T-cell (primary cell): ENCODE measurements at places on chromosomes 2 and 18. TPM values are rescaled to one million over a fixed set of nuclear protein-coding genes. Genes with fewer than 3 reads are reported as not detected.

Gene EPB41L3
- 3.8 TPM for total RNA-seq

Gene TMEM247
- total RNA-seq: not detected

Gene NOL4
- not detected for total RNA-seq

Gene PLGLB2
- total RNA-seq: 0.82 TPM

Gene AKAIN1
- total RNA-seq: not detected

Gene TXNDC2
- not detected for total RNA-seq

DNA sequence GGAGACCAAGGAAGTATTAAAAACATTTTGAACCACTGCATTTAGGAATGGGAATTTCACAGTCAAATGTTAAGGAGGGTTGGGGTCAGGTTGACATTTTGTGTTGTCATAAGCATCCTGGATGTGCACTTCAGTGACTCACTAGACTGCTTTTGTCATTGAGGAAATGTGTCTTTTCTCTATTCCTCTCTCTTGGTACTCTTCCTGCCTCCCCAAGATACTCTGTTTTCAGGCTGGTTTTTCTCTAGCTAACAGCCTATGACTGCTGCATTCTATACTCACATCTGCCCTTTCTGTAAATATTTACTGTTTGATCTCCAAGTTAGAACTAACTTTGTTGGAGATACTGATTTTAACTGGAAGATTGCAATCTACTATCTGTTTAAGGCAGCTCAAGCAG, 23.4 kb downstream of the XRCC5 start:
- DNase-seq: no peak

DNA sequence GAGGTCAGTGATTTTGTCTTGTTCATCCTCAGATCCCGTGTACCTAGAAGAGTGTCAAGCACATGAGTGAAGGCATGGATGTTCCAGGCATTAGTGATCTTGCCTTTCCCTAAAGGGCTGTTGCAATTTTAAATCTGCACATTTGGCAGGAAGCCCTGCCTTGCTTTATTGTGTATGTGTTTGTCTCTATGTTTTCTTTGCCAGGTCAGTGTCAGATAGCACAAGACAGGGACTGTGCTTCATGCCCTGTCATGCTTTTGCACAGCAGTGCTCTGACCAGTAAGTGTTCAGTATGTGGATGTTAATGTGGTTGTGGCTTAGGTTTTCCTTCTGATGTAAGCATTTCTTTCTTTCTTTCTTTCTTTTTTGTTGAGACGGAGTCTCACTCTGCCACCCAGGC, 131.5 kb downstream of the RGPD3 start:
- DNase-seq: no peak

- no peak for DNase-seq
These were observed 107.9 kb upstream of the IL1R2 start for GRCh38 chr2:101883860-101884259.

GRCh38 chr2:162256591-162256991, 13.3 kb upstream of the FAP start:
- no peak for DNase-seq

DNA sequence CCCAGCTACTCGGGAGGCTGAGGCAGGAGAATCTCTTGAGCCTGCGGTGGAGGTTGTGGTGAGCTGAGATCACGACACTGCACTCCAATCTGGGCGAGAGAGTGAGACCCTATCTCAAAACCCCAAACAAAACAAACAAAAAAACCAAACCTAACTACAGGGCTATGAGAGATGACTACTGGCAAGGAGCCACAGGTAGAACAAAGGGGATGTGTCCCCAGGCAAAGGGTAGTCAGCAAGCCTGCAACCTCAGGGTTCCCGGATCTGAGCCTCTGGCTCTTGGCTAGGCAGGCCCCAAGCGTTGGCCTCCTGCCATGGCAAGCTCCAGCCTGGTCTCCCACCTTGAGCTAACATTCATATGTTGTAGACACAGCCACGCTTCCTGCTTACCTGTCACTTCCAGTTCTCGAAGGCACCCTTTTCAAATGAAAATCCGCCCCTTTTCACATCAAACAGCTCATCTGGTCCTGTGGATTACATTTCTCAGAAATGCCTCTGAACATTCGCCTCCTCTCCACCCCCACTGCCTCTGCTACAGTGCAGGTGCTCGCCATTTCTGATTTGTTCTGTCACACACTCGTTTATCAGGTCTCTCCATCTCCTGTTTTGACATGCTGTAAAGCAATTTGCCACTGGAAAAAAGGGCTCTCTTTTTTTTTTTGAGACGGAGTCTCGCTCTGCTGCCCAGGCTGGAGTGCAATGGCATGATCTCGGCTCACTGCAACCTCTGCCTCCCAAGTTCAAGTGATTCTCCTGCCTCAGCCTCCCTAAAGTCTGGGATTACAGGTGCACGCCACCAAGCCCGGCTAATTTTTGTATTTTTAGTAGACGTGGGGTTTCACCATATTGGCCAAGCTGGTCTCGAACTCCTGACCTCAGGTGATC, 13.1 kb upstream of the ACTR3 start:
- peak; percentile 57 for DNase-seq

DNA sequence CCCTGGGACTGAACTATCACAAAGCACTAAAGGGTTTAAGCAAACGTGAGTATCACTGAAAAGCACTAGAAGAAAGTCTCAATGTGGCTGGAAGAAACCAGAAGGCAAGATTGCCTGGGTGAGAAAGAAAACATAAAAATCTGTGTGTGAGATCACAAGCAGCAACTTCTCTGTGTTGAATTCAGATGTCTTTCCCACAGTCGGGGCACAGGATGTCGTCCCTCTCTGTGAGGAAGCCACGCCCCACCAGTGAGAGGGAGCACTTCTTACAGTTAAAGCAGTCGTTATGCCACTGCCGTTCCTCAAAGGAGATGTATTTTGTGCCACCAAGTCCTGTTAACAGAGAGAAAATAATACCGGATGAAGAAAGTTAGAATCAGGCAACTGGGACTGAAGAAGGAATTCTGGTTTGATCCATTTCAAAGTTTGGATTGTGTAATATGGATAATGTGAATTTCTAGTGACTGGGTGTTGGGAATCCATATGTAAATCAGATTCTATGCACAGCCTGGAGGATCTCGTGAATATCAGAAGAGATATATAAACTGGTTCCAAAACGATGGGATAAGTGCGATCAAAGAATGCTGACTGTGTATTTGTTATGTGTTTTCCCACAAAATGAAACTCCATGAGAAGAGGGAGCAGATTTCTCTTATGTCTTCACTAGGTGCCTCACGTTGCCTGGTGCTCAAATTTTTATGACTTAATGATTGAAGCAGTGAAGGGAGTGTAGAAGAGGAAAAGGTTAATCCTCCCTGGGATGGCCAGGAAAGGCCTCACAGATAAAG, 24.0 kb downstream of the C2orf49 start:
- peak; percentile 34 for DNase-seq

DNA sequence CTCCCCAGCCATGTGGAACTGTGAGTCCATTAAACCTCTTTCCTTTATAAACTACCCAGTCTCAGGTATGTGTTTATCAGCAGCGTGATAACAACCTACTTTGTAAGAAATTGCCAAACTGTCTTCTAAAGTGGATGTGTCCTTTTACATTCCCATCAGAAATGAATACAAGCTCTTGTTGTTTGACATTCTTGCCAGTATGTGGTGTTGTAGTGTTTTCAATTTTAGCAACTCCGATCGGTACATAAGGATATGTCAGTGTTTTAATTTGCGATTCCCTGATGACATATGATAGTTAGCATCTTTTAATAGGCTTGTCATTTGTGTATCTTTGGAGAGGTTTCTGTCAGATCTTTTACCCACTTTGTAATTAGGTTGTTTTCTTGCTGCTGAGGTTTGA, 1156.3 kb upstream of the CRIM1 start:
- DNase-seq: no peak

DNA sequence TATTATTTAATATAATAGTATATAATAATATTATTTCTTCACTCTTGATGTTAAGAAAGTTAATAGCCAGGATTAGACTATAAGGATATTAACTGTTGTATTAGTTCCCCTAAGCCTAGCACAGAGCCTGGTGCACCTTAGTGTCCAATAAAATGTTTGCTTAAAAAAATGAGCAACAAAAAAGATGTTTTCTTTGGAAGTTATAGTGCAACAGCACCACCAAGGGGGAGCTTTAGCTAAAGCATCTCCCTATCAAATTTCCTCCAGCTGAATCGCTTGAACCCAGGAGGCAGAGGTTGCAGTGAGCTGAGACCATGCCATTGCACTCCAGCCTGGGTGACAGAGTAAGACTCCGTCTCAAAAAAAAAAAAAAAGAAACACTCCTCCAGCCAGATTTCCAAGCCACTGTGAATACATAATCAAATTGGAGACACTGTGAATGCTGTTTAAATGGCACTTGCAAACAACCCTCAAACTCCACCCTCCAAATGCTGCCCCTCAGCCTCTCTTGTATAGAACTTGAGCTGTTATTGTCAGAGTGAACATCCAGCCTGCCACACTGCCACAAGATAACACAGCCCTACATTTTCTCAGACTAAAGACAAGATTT, 221.9 kb downstream of the DYM start:
- DNase-seq: no peak

DNA sequence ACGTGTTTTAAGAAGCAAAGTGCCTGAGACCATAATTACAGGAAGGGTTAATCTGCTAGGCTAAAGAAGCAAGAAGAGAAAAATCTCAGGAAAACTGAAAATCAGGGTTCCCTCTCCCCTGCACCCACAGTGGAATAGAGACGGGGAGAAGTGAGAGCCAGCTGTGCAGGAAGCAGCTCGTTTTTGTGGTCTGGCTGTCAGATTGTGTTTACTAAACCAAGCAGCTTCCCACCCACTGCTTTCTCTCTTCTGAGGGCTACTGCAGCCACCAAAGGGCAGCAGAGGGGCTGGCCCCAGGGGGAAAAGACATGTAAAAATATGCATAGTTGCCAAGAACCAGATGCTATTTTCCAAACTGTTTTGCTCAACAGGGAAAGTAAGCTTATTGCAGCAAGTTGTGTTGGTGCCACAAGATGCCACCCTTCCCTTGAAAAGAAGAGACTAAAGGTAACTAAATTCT, 72.6 kb upstream of the THUMPD2 start:
- no peak for DNase-seq

DNA sequence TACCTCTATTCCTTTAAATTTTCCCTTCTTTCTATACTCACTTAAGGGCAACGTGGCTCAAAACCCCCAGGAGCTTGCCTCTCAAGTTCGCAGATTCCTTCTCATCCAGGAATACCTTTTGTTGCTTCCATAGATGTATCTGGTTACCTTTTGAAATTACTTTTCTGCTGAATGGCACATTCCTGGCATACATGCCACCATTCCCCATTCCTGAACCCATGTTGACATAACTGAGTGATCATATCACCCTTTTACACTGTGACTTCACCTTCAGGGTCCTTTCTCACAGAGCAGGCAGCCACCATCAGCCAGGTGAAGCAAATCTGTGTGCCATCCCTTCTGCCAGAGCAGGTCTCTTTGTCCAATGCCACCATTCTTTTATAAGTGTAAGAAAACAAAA, 615.8 kb downstream of the ARHGAP15 start:
- no peak for DNase-seq

DNA sequence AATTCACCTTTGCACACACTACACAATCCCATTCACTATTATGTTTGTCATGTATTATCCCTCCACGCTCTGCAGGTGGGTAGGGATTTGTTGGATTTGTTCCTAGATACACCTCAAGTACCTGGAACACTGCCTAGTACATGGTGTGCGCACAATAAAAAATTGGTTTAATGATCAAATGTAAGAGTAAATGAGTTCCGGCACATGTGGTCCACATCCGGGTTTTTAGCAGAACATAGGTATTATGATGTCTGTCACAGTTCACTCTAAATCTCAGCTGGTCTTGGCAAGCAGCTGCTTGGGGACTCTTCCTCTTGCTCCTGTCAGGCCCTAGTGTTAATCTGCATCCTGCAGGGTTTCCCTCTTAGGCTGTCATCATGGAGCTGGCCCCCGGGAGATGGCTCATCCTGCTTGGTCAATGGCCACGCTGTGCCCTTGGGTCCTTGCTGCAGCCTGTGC, 21.8 kb upstream of the IL1R1 start:
- no peak for DNase-seq

DNA sequence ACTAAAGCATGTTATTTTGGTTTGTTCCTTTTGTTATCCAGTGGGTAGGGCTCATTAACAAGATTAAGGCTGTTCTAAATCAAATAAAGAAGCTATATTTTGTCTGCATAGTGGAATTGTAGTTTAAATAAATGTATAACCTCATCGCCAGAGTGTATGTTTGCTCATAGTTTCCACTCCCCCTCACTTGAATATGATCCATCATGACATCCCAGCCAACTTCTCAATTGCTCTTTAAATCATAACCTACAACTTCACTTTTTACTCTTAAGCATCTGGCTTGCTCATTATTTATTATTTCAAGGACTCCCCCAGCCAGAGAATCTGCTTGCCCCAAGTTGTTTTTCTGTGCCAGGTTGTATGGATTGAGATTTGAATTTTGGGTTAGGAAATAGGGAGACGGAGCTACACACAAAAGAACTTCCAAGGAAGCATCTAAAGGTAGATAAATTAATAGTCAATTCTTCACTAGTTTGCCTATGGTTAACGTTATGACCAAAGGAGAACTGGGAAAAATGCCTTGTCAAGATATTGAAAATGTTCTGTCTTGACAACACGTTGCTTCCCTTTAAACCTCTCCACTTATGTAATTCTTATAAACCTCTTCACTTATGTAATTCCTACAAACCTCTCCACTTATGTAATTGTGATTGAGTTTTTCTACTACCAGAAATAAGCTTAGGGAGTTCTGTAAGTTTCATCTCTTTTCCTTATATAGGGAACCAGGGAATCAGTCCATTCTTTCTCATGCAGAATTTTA, 55.4 kb upstream of the UPP2 start:
- no peak for DNase-seq

GRCh38 chr2:138280999-138281695, 220.4 kb upstream of the SPOPL start:
- DNase-seq: no peak

- no peak for DNase-seq
These were observed 223.9 kb downstream of the MYT1L start for GRCh38 chr2:2107141-2107540.

DNA sequence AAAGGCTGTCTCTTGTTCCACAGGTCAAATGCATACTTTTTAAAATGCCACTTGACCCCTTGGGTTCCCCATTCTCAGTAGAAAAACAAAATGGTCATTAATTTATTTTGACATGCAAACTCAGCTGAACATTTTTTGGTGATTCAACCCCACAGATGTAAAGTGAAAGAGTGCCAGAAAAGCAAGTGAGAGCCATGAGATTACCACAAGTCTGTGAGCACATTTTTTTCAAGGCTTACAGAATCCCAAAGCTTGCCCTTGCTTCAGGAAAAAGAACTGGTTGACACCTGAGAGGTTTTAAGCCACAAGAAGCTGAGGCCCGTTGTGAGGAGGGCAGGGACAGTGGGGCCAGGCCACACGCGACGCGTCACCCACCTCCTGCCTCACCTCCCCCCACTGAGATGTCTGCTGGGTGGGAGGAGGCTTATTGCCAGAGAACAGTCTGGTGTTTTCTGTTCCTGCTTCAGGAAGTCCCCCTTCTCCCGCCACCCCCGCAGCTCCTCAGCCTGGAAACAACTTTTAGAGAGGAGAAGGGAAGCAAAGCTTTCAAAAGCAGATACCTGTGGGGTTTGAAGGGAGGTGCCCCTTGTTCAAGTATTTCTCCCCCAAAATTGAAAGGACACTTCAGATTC, 70.4 kb upstream of the CYP1B1 start:
- DNase-seq: no peak
